ENCODE measurements at places on chromosomes 11 and 22.

DNA sequence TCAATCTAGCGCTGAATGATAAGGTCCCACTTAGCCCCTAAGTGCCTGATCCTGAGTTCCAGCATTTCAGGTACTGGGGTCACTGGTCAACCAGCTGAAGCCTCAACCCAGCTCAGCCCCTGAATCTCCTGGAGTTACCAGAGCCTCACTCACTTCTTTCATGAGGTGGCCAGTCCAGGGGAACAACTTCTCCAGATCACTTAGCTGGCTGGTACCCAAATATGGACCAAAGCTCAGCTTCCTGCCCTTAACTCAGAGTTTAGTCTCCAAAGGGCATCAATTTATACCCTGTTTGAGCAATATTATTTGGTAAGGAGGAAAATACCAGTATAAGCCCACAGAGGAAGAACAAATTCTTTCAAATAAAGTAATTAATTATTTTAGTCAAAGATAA lies 105.6 kb downstream of the SLC1A2 start:
- DNase-seq = no peak

GRCh38 chr22:28882545-28882877 lies 861 bp upstream of the ZNRF3 start:
- DNase-seq = no peak

GRCh38 chr11:18379201-18379600 lies 15.2 kb upstream of the LDHA start:
- no peak for DNase-seq

DNA sequence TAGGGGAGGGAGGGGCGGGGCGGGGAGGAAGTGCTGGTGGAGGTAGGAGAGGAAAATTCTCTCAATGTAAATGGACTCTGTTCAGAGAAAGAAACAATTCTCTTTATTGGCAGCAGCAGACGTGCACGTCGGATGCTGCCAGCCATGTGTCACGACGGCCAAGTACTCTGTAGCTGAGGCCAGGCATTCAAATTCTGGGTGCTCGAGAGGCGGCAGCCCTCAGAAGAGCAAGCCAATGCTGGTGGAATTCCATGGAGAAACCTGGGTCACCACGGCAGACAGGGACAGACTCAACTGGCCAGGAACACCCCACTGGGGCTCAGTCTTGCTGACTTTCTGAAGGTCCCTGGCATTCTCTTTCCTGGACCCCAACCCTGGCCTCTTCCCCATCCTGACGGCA lies 90.8 kb downstream of the ABTB2 start:
- DNase-seq = no peak

DNA sequence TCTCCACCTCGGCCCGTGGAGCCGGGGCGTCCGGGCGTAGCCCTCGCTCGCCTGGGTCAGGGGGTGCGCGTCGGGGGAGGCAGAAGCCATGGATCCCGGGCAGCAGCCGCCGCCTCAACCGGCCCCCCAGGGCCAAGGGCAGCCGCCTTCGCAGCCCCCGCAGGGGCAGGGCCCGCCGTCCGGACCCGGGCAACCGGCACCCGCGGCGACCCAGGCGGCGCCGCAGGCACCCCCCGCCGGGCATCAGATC lies 439 bp downstream of the YAP1 start:
- DNase-seq = no peak

GRCh38 chr11:126153006-126153405 lies 58.4 kb downstream of the RPUSD4 start:
- no peak for DNase-seq

DNA sequence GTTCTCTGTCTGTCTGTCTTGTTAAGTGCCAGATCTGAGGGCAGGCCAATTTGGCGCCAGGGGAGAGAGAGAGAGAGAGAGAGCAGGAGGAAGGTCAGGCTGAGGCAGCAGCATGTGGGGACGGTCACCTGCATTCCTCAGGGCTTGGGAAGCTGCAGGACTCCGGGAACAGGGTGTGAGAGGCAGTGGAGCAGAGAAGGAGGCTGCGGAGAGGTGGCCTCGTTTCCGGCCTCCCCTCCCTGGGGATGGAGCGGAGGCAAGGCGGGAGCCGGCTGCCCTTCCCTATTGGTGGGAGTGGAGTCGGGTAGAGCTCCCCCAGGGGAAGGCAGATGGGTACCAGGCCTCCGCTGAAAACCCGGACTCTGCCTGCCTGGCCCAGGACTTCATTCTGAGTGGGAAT lies 9.7 kb downstream of the CLMP start:
- no peak for DNase-seq

GRCh38 chr11:133619973-133620372 lies 87.7 kb upstream of the OPCML start:
- DNase-seq = no peak

DNA sequence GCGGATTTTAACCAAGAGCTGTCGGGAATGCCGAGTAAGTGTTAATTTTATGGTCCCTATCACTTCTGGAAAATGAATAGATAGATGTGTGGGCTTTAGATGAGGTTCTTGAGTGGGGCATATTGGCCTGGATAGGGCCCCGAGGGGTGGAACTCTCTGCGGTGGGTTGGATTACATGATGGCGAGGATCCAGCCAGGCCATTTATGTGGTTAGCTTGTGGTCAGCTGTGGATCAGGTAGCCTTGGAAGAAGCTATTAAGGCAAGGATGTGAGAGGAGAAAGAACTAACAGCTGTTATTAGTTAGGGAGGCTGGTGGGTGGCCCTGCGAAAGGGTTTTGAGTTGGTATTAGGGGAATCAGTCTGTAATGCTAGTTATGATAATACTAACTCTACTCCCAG lies 268.4 kb downstream of the NELL1 start:
- no peak for DNase-seq

DNA sequence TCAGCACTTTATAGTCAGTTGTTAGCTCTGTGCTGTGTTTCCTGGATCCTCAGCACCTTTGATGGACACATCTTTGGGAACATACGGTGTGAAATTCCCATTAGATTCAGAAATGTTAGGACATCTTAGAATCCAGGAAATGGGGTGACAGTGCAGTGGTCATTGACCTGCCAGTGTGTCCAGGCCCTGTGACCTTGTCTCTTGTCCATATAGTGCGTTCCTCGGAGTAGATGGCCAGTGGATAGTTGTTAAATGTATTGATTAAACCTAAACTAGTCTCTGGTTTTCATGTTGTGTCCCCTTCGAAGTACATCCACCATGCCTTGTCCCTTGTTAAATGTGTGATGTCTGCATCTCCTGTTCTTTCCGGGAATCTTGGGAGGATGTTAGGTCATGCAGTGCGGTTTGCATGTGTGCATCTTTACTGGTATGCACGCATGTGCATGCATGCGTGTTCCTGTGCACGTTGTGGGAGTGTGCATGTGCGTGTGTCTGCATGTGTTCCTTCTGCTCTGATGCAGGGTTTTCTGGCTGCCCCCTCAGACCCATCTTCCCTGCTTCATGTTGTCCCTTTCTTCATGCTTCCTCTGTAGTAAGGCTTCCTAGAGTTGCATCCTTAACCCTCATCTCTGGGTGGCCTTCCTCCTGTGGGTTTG lies 4.0 kb downstream of the DGCR8 start:
- DNase-seq = no peak

GRCh38 chr22:50184004-50184901 lies 1.5 kb upstream of the TRABD start:
- DNase-seq = no peak

- DNase-seq = no peak
These were observed 21.0 kb downstream of the PTPN5 start for GRCh38 chr11:18770479-18771125.

GRCh38 chr11:78039919-78040671 lies 17.0 kb upstream of the KCTD14 start:
- no peak for DNase-seq

DNA sequence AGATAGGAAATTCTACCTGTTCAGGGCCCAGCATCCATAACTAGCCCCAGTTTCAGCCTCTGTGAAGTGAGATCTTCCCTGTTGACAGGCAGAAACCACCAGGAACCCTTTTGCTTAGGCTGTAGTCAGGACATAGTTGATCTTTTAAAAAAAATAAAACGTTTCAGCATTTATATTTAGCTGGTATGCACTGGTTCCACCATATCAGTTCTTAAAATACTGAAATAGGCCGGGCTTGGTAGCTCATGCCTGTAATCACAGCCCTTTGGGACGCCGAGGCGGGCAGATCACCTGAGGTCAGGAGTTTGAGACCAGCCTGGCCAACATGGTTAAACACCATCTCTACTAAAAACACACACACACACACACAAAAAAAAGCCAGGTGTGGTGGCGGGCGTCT lies 35.3 kb downstream of the GALNT18 start:
- no peak for DNase-seq

- DNase-seq = no peak
These were observed 417.8 kb upstream of the CADM1 start for GRCh38 chr11:115921986-115922385.

DNA sequence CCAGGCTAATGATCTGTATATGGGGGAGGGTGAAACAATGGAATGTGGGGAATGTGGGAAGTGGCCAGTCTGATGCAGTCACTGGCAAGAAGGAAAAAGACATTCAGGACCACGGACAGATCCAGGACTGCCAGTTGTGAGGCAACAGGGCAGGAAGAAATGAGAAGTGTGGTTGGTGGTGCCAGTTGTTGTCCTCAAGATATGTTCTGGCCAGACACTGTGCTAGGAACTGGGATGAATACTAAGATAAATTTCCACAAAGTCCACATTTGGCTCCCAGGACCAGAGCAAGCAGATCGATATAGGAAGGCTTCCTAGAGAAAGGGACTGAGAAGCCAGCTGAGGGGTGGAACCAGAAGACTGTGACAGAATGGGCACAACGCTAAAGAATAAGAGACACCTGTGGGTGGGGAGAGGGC lies 6.8 kb upstream of the TPBGL start:
- no peak for DNase-seq

GRCh38 chr22:33081686-33082590 lies 23.8 kb upstream of the SYN3 start:
- no peak for DNase-seq

- DNase-seq = no peak
These were observed 203.5 kb upstream of the MTNR1B start for GRCh38 chr11:92765965-92766371.

DNA sequence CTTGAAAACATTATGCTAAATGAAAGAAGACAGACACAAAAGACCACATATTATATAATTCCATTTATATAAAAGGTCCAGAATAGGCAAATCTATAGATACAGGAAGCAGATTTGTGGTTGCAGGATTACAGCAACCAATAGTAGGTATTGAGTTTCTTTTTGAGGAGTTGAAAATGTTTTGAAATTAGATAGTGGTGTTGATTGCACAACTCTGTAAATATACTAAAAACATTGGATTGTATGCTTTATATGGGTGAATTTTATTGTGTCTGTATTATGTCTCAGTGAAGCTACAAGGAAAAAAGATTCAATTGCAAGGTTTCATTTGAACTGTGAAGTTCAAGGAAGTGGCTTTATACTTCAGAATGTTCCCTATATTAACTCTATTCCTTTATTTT lies 3.0 kb upstream of the RRAS2 start:
- no peak for DNase-seq

DNA sequence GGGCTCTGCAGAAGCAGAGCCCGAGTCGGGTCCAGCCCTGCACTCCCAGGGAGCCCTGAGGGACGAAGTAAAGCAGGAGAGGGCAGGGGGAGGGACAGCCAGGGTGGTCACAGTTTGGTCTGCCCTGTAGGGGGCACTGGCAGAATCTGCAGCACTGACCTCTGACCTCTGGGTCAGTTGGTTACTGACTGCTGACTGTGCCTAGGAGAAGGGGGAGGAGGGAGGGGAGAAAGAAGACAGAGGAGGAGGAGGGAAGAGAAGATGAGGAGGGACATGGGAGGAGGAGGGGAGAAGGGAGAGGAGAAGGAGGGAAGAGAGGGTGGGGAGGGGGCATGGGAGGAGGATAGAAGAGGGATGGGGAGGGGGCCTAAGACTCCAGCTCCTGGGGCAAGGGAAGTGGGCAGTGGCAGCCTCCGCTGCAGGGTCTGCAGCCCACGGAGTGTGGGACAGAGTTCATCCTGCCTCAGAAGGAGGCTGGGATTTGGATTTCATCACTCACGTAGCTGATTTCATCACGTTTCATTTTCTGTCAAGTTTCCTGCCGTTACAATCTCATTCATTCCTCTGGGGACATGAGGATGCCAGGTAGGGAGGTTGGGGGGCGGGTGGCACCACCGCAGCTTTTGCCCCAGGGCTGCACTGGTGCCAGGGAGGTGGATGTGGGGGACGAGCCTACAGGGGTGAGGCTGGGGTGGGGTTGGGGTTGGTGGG lies 55.2 kb downstream of the FLRT1 start:
- no peak for DNase-seq

DNA sequence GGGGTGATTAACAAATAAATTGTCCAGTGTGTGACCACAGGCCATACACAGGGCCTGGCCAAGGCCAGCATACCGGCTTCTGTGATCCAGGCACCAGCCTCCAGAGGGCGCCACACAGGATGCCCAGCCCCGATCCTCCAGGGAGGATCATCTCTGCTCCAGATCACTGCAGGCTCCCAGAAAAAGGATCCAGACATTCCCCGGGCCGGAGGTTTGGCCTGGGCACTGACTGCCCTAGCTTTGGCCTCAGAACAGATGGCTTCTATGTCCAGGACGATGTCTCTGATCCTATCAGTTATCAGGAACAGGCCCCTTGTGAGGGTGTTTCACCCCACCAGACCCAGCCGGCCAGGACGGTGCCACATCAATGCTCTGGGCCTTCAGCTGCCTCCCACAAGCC lies 74.5 kb upstream of the LMO1 start:
- DNase-seq = no peak

GRCh38 chr11:64632654-64633053 lies 41.6 kb downstream of the SLC22A12 start:
- no peak for DNase-seq

DNA sequence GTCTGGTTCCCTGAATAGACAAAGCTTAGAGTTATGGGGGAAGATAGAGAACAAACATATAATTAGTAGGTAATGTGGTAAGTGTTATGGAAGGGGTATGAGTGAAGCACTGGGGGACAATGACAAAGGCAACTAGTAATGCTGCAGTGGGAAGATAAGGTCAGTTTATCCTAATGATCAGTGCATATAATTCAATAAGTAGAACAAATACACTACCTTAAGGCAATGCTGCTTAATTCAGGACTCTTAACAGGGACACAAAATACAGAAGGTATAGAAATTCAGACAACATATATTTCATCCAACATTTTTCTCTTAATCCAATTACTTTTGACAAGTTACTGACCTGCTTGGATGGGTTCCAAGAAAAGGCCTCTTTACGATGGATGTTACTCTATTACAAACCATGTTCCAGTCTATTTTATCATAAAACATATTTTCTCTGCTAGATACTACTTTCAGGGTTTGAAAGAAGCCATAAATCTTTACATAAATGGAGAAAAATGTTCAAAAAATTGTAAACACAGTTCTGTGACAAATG lies 1186.2 kb downstream of the LRRC4C start:
- DNase-seq = no peak

GRCh38 chr11:110565357-110566336 lies 135.9 kb downstream of the FDX1 start:
- no peak for DNase-seq

DNA sequence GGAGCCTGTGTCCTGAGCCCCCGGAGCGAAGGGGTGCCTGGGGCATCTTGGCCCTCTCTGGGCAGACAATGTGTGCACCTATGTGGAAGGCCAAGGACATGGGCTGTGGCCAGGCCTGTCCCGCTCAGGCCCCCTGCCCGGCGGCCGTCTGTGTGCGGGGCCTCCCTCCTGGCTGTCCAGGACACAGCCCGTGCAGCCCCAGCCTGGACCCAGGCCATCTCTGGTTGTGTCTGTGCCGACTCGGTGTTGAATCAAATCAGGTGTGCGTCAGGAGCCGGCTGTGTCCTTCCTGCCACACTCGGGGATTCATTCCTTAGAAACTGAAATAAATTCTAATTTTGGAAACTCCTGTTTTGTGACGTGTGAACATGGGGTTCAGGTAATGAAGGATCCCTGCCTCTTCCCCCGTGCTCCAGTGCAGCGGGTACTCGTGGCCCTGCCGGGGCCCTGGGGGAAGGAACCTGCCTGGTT lies 1.5 kb upstream of the SELENOO start:
- no peak for DNase-seq

GRCh38 chr22:36486619-36487384 lies 5.4 kb upstream of the TXN2 start:
- DNase-seq = no peak
